ENCODE measurements at places on chromosomes 6 and 20.

DNA sequence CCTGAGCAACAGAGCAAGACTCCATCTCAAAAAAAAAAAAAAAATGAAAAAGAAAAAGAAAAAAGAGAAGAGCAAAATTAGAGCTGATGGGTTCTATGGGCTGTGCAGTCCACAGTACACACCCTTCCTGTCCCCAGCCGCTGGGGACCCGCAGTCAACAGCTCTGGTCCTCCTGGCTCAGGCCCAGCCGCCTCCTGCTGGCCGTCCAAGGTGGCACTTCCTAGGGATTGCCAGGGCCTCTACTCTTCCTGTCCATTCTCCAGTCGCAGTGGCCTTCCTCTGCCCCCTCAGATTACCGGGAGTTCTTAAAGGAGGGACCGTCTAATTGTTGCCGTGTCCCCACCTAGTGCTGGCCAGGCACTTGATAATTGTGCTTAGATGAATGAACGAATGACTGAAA lies 41.7 kb downstream of the TMEM242 start:
- no peak for DNase-seq

- no peak for DNase-seq
Measured at GRCh38 chr20:35320396-35321126, 28.3 kb upstream of the FAM83C start.

GRCh38 chr20:44832724-44833123 lies 22.4 kb upstream of the RIMS4 start:
- no peak for DNase-seq

- no peak for DNase-seq
Measured at GRCh38 chr20:46746956-46747526, 37.6 kb downstream of the SLC2A10 start.

DNA sequence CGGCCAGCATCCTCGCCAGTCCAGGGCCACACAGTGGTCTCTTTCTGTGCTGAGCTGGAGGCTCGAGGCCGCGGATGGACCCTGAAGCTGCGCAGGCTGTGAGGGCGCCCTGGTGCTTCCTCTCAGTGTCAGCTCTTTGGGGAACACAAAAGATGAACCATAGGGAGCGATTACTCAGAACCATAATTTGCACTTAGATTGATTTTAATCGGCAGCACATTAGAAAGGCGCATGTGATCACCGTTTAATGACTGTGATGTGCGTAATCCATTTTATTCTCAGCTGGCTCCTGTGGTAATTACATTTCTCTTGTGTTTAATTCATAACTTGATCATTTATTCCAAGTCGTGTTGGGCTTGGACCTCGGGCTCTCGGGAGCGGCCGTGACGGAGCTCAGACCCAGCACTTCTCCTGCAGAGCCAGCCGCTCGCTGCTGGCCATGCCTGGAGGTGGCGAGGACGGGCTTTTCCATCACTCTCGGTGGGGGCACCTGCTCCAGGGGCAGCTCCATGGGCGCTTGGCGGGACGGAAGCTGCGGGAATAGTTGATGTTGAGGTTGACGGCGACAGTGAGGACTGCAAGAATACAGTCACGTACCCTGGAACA lies 25.6 kb upstream of the NTSR1 start:
- DNase-seq: no peak

- DNase-seq: no peak
Measured at GRCh38 chr6:108464418-108465097, 96.2 kb upstream of the FOXO3 start.

DNA sequence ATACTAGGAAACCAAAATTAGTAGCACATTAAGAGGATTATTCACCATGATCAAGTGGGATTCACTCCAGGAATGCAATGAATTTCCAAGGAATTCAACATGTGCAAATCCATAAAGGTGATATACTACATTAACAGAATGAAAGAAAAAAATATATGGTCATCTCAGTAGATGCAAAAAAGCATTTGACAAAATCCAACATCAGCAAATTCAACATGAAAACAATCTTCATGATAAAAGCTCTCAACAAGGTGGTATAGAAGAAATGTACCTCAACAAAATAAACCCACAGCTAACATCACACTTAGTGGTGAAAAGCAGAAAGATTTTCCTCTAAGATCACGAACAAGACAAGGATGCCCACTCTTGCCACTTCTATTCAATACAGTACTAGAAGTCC lies 74.4 kb upstream of the PDE10A start:
- DNase-seq: no peak

- DNase-seq: no peak
Measured at GRCh38 chr6:169946971-169947370, 195.5 kb downstream of the ERMARD start.

- no peak for DNase-seq
Measured at GRCh38 chr6:165624871-165625639, 38.0 kb downstream of the PDE10A start.

GRCh38 chr20:16808796-16809195 lies 60.6 kb downstream of the OTOR start:
- no peak for DNase-seq

DNA sequence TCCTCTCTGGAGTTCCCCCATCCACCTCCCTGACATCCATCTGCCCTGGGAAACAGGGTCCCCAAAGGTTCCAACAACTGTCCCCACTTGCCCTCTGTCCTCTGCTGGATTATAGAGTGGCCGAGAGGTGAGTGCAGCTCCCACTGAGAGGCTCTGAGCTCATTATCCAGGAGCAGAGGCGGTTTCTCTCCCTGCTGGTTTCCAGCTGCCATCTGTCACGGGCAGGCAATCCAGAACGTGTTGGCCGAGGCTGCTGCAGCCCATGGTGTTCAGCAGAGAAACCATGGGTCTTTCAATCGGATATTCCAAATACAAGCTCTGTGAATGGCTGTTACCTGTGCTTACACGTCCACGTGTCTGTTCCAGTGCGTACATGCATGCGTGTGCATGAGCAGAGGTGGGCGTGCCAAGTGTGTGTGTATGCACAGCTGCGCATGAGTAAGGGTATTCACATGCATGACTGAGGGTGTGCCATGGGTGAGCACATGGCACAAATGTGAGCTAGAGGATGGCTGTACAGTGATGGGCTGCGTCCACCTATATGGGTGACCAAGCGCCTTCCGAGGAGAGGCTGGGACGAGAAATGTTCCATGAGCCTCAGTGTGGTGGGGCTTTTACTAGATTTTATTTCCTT lies 183.7 kb upstream of the PMEPA1 start:
- no peak for DNase-seq

GRCh38 chr6:28474441-28475219 lies 31.3 kb upstream of the ZSCAN23 start:
- no peak for DNase-seq

- DNase-seq: no peak
Measured at GRCh38 chr20:46088409-46089166, 1.2 kb downstream of the NCOA5 start.

DNA sequence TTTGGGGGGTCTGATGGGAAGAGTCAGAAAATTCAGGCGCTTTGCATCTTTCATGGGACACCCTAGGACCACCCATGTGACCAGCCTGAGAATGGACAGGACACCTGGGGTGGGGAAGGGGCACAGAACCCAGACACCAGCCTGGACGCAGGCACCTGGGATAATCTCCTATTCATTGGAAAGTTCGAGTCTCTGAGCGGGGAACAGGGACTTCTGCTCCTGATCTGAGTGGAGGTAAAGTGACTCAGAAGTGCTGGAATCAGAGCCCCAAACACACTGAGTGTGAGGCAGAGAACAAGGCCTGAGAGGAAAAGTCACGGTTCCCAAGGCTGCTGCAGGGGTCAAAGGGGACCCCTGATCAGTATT lies 1.4 kb downstream of the HLA-B start:
- DNase-seq: no peak

DNA sequence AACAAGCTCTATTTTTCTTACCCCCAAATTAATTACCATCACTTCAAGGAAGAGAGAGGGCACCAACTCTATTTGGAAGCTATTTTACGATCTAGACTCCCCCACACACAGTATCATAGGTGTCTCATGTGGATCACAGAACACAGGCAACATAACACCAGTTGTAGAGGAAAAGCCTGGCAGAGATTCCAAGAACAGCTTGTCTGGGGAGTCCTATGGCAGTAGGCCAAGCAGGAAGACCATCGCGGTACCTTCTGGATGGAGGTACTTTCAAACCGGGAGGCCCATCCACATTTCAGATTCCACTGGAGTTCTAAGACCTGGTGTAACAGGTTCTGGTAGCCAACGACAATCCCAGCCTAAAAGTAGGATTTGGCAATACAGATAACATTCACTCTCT lies 37.6 kb upstream of the SPDEF start:
- DNase-seq: no peak

GRCh38 chr6:22409486-22409885 lies 112.7 kb upstream of the PRL start:
- no peak for DNase-seq

DNA sequence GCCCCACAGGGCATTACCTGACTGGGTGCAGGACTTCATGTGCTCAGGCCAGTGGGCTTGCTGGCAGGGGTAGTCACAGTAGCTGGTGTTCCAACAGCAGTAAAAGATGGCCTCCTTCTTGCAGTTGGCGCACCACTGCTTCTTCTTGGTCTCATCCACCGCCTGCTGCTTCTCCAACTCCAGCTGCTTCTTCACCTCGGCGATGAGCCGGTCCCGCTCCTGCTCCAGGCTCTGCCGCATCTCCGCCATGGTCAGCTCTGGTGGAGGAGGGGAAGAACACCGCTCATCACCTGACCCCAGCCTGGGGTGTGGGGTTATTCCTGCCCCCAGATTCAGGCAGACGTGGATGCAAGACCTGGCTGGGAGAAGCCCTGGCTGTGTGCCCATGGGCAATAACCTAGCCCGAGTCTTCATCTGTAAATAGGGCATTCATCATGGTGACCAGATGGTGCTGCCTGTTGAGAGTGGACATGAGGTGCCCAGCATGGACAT lies 132.2 kb downstream of the ZMYND8 start:
- DNase-seq: no peak

- no peak for DNase-seq
Measured at GRCh38 chr20:62339647-62340062, 27.5 kb downstream of the LAMA5 start.

DNA sequence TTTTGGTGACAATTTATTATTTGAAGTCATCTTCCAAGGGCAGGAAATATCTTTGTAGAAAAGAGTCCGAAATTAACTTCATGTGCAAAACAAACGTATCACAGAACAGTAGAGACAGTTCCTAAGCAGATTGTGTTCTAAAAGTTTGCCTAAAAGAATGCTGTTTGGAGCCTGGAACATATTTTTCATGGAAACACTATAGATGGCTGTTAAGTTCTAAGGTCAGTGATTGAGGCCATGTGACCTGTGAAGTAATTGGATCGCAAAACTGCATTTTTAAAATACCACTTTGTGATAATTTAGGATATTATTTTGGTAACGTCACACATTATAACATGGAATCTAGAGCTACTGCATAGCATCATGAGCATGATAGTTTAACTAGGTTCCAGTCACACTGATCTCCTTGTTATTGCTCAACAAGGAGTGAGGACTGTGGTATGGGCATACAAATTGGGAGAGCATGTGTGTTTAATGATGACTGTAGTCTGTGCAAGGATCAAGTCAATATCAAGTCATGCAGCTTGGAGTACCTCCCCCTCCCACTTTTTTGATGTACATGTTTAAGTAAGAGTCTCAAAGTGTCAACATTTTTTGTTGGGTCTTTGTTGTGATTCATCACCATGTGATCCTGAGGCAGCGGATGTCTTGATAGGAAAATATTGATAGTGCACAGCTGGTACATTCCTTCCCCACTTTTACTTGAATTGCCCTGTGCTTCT lies 609.3 kb upstream of the CITED2 start:
- no peak for DNase-seq

- DNase-seq: no peak
Measured at GRCh38 chr6:140537211-140537610, 1162.8 kb upstream of the CITED2 start.

- DNase-seq: no peak
Measured at GRCh38 chr6:150539568-150539967, 60.1 kb upstream of the PLEKHG1 start.

DNA sequence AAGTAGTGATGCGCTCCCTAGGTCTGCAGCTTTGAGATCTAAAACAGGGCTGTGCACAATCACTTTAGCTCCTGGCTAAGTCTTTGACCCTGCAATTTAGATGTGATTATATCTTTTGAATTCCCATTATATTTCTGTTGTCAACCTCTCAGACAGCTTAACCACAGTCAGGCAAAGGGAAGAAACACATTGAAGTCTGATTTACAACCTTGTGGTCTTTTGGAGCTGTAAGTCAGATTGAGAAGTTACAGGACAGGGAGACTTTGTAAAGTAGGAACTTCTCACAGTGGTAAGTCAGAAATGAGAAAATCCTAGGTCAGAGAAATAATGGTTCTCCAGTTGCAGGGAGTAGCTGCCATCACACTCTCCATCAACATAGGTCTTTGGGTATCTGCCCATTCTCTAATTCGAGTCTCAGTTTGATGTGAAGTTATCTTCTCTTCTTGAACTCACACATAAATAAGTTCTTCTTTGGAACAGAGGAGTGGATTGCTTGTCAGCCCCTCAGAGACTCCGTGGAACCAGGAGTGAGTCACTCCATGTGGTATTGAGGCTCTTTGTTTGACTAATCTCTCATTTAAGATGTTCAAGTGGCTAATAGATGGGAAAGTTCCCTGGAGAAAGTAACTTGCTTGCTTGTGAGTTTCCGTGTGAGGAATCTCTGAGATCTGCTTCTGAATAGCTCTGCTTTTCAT lies 35.0 kb upstream of the SGK1 start:
- DNase-seq: no peak

- no peak for DNase-seq
Measured at GRCh38 chr6:169343886-169344749, 90.5 kb upstream of the THBS2 start.

- no peak for DNase-seq
Measured at GRCh38 chr6:92748131-92748530, 671.2 kb downstream of the EPHA7 start.

- no peak for DNase-seq
Measured at GRCh38 chr6:10617008-10617696, 77.3 kb downstream of the C6orf52 start.

DNA sequence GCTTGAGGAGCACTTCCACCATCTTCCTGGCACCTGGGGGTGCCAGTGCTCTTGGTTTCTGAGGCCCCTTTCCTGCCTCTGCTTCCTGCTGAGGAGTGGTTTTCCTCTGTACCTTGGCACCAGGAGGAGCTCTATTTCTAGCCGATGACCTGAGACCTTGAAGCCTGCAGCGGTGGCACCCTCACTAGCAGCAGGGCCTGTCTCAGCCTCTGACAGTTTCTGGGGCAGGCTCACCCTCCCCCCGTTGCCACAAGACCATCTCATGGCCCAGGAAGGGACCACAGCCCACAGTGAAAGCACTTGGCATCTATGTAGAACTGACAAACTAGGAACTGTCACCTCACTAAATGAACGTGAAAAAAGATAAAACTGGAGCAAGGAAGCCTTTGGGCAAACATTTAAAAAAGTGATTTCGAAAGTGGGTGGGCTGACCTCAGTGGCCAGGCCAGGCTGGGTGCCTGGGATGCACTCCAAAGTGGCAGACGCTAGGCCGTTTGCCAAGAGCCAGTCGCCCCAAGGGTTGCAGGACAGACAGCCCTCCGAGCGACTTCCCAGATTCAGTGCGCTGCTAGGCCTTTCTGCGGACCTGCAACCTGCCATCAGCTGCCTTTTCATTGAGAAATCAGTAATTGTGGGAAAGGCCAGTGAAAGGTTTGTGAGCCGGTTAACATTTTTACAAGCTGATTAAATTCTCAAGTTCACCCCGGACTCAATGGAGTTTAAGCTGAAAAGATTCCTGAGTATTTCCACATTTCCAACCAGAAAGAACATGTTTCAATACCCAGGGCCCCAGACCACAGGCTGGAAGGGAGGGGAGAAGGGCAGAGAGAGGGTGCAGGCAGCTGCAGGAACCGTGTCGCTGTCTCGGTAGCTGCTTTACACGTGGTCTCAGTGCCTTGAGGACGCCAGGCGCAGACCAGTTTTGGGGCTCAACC lies 303.7 kb downstream of the ESR1 start:
- DNase-seq: no peak
